ENCODE measurements at places on chromosomes 7 and 10.
A peak's percentile ranks its signal among the peaks of the same experiment; 100 is the strongest.

DNA sequence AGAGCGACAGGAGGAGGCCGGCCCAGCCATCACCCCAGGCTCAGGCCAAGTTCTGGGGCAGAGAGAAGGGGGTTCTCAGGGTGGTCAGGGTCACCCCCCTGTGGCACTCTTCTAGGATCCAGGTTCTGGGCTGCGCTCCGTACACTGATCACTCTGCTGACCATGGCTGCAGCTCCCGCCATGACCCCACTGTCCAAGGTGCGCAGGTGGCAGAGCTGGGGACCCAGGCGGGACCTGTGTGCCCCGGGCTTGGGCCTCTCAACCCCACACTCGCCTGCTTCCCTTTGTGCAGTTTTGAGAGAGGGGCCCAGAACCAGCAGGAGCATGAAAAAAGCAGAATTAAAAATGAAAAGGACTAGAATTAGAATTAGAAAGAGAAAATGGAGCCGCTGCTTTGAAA lies 227.1 kb downstream of the FANK1 start:
- DNase-seq = no peak

GRCh38 chr7:73338321-73338720 lies 10.4 kb downstream of the FKBP6 start:
- no peak for DNase-seq

- no peak for DNase-seq
Measured at GRCh38 chr10:63965846-63966245, 444.6 kb downstream of the REEP3 start.

- no peak for DNase-seq
Measured at GRCh38 chr10:104614245-104614831, 26.8 kb upstream of the SORCS3 start.

GRCh38 chr7:21912305-21912704 lies 33.4 kb downstream of the CDCA7L start:
- DNase-seq = no peak

DNA sequence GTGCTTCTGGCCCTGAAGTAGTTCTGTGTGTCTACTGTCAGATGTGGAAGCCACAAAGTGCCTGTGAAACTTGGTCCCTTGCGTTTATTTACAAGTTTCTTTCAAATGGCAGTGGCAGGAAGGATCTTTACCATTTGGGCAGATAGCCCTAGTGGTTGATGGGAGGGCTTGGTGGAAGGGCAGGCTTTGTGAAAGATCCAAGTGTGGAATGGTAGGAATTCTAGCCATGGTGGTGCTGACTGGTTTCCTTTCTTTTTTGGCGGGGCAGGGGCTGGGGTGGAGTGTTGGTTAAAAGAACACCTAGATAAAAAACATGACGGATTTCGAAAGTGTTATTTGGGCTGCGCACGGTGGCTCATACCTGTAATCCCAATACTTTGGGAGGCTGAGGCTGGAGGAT lies 27.0 kb downstream of the AUTS2 start:
- DNase-seq = no peak

- no peak for DNase-seq
Measured at GRCh38 chr10:44619521-44619920, 234.6 kb upstream of the CXCL12 start.

- no peak for DNase-seq
Measured at GRCh38 chr10:47420305-47421056, 36.4 kb upstream of the ZNF488 start.

- DNase-seq = no peak
Measured at GRCh38 chr7:85275204-85275603, 88.3 kb upstream of the SEMA3D start.

DNA sequence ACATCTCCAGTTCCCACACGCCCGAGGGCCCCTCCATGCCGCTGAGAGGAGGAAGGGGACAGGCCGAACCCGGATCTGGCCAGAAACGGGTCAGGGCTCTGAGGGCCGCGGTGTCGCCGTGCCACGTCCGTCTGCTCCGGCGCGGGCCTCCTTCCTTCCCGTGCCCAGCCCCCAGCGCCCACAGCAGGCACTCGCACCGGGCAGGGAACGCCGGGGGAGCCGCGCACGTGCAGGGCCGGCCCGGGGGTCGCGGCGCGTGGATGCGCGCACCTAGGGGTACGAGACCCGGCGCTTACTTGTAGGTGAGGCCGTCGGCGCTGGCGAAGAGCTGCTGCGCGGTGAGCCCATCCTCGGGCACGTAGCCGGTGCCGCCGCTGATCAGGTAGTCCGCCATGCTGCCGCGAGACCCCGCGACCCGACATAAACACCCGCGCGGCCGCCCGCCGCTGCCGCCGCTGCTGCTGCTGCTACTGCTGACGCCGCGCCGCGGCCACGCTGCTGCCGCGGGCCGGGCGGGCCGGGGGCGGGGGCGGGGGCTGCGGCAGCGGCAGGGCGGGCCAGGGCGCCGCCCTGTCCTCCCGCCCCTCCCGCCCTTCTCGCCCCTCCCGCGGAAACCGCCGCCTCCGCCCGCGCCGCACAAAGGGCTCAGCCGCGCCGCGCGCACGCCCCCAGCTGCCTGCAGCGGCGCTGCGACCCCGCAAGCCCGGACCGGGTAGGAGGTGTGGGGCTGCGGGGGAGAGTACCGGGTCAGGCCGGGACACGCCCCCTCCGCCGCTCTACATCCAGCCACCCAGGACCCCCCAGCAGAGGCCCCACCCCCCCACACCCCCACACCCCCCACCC lies 4.1 kb downstream of the IMPDH1 start:
- peak; percentile 72 for DNase-seq

DNA sequence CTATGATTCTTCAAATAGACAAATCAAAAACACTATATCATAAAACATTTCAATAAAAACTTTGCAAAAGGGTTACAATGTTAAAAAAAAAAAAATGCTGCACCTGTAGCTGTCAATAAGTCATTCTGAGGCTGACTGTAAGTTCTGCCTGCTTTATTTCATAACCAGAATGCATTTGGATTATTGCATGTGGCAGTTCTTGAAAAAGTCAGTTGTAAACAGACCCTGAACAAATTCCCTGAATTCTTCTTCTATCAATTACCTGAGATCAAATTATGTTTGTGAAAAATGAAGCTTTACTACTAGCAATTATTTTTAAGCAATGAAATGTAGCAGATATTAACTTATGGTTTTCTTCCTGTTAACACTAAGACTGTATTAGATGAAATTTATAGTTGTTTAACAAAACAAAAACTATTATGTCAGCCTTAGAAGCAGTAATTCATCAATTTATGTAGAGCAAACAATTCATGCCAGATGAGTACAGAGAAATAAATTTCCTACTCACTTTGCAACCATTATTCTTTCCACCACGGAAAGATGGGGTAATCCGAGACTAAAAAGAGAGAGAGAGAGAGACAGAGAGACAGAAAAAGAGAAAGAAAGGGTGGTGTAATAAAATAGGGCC lies 107.8 kb downstream of the SFMBT2 start:
- DNase-seq = no peak

DNA sequence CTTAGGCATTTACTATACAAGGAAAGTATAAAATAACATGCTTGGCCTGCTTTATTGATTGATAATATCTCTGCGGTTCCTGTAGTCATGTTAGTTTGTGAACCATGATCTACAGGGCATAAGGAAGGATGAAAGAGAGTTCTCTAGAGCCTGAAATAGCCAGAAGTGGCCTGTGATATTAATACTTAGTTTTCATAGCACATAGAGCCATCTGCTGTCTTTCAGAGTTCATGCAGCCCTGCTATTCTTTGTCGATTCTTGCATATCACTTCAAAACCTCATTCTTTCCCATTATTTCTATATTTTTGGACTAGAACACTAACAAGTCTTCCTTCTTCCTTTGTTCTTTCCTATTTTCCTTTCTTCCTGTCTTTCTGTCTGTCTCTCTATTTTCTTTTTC lies 26.4 kb upstream of the PRKG1 start:
- DNase-seq = no peak

DNA sequence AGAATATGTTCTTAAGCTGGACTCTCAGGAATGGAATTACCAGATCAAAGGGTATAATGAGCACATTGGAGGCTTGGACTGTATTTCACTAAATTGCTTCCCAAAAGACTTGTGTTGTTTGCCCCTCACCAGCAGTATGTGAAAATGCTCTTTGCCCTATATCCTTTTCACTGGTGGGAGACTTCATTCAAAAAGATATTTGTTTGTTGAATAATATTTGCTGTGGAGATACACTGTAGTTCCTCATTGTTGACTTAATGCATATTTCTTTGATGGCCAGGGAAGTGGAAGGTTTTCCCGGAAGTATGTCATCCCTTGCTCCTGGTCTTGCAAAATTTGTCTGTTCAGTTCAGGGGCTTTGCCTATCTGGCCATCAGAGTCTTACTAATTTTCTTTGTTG lies 19.4 kb downstream of the GSTO2 start:
- DNase-seq = no peak

GRCh38 chr7:46213154-46213537 lies 292.1 kb upstream of the IGFBP3 start:
- DNase-seq = no peak

- no peak for DNase-seq
Measured at GRCh38 chr10:53111529-53111928, 338.9 kb upstream of the MBL2 start.

DNA sequence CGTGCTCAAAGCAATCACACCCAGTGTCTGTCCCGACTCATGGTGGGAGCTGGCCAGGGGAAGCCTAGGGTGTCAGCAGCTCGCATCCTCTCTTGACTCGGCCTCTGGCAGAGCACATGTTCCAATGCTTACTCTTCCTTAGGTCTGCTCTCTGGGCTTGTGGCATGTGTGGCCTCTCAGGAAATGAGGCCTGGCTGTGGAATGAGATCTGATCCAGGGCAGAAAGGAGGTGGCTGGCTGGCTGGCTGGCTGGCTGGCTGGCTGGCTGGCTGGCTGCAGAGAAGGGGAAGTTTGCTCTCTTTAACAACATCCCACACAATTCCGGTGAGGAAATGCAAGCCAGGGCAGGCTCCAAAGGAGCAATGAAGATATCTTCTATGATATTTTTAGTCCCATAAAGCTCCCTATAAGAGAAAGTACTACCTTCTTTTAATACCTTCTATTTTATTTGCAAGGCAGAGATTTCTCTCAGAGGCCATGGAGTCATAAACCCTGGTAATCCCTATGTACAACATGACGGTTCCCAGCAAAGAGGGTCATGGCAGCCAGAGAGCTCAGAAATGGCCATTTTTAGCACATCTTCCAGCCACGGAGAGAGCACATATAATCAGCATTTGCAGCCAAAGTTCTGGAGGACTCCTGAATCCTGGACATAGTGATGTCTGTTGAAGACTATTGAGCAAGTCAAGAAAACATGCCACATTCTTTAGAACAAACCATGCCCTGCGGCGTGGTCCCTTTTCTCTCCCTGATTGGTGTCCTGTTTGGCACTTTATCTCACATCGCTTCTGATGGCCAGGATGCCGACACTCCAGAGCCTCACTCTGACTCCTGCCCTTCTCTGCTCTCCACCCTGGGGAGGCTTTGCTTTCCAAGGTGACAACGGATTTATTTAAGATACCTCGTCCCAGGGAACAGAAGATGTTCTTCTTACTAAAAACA lies 153.7 kb downstream of the FANK1 start:
- no peak for DNase-seq

DNA sequence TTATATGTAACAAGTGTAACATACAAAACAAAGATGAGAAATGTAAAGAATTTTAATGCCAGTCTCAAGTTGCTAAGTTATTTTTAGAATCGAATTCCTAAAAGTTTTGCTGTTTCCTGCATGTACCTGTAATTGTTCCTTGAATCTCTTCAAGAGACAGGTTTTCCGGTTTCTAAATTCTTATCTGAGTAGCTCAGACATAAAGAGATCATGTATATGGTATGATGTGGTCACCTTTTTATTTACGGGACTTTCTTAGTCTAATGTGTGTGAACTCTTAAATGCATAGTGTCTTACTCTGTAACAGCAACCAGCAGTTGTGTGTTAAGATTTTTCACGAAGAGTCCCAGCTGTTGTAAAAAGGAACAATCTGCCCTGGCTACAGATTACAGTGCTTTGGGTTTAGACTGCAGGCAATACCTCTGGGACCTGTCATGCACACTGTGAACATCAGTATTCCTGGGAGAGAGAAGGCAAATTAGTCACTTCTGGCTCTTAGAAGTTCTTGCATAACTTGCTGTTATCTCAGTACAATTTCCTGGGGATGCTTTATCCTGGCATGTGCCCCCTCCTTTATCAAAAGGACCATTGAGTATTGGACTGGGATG lies 263.4 kb downstream of the BICC1 start:
- DNase-seq = no peak

DNA sequence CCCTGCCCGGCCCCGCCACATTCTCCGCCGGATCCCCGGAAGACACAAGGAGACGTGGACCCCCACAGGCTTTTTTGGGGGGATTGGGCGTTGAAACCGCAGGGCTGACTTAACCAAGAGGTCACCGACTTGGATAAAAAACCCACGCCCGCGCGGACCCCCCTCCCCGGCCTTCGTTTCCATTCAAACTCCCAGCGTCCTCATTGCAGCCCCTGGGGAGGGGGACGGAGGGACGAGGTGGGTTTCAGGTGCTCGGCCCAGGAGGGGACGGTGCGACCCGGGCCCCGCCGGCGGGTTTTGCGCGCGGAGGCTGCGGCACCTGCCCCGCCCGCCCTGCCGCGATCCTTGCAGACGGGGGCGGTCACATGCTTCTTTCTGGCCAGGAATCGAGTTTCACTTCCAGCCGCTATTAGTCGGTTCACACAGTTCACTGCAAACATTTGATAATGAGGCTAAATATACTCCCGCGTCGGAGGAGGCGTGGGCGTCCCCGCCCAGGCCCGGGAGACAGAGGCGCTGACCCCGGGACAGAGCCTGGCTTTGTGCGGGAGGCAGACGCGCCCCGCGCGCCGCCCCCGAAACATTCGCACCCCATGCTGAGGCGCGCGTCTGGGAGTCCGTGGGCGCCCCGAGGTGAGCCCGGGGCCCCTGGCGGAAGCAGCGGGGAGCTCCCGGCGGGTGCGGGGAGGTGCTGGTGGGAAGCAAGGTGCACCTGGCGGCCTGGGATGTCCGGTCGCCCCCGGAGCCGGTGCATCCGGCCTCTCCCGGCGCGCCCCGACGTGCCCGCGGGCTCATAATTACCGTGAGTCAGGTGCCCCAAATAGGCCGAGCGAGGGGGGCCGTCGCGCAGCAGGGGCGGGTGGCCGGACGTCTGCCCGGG lies 2.7 kb upstream of the PDGFA start:
- no peak for DNase-seq

DNA sequence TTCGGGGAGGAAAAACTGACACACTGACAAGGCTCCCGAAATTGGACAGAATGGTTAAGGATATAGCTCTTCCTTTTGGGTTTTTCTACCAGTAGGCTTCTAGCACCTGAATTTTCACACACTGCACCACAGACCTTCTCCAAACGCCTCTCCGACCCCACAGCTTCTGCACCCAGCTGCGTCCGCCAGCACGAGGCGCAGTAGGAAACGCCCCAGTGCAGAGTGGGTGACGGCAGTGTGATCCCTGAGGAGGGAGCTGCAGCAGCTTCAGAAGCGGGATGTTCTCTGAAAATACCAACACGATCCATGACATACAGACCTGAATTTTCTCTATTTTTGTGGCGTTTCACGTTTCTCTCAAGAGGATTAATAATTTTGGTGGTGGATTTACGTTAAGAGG lies 25.9 kb downstream of the HSPB1 start:
- no peak for DNase-seq

- DNase-seq = no peak
Measured at GRCh38 chr10:11387551-11388222, 223.8 kb downstream of the USP6NL start.

Measured in T-helper 17 cell (primary cell).